ENCODE measurements at places on chromosomes 7 and 10. TPM values are rescaled to one million over a fixed set of nuclear protein-coding genes. Genes with fewer than 3 reads are reported as not detected.

Gene KIAA1217
- 0.57 TPM for total RNA-seq

Gene HMX2
- total RNA-seq = 0.99 TPM

Gene COL17A1
- total RNA-seq = not detected

Gene DKK1
- not detected for total RNA-seq

Gene CH25H
- 0.22 TPM for total RNA-seq

Gene ANK3
- 13.0 TPM for total RNA-seq

Gene PI4K2A
- total RNA-seq = 8.9 TPM

Gene MDFIC
- 79.4 TPM for total RNA-seq
